ENCODE measurements at places on chromosomes 3 and 15. TPM values are rescaled to one million over a fixed set of nuclear protein-coding genes. Genes with fewer than 3 reads are reported as not detected.

DNA sequence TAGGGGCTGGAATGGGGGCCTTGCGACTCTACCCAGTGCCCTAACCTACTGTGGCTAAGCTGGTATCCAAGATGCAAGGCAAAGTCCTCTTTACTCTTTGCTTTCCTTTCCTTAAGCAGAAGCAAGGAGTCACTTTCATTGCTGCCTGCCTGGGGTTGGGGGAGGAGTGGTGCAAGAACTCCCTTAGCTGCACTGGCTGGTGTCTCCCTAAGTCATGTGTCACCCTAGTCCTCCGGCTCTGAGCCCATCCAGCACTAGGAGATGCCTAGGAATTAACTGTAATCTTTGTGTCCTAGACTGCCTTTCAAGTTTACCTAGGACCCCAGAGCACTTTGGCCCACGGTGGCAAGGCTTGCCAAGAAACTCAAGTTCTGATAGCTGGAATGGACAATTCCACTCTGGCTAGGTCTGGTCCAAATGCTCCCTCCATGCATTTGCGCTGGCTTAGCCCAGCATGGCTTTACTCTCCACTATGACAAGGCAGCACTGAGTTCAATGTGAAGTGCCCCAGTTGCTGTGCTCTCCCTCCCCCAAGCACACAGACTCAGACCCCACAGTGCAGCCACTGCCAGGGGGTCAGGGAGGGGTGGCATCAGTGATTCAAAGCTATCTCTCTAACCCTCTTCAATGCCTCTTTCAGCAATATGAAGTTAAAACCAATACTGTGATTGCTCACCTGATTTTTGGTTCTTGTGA is 58.7 kb downstream of the ESYT3 start:
- no peak for DNase-seq

DNA sequence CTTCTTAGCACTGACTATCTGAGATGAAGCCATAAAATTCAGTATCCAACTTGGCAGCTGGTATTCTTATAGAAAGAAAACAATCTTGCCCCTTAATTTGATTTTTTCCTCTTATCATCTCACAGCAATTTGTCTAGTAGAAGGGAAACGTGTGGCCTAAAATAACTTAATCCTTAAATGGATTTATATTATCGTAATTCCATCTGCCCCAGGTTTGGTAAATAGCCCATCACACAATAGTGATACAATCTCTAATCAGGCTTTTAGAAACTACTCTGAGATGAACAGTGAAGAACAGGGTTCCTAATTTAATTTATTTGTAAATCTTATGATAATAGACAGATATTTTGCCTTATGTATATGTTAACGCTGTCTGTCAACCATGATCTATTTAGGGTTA is 24.8 kb downstream of the PEX5L start:
- DNase-seq: no peak

DNA sequence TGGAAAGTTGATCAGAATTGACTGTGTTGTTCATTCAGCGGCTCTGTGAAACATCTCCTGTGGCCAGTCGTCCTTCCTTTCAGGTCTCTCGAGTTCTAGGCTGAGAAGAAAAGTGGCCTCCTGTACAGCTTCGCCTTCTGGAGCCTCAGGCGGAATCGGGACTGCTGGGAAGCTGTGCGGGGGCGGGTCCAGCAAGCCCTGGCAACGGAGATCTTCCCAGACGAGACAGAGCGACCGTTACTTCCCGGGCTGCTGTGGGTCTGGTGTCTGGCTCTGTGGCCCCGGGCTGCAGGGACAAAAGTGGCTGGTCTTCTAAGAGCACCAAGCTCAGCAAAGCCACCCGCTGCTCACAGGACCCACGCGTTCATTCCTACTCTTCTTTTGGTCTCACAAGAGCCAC is 88.6 kb upstream of the CACNA2D3 start:
- no peak for DNase-seq

- DNase-seq: no peak
These were observed 48.3 kb downstream of the TOPAZ1 start for GRCh38 chr3:44289882-44290462.

PPP1R14D gene
- 0.27 TPM for polyA plus RNA-seq

TRPM1 gene
- 0.58 TPM for polyA plus RNA-seq

PAK6 gene
- 4.5 TPM for polyA plus RNA-seq
